ENCODE measurements at places on chromosomes 3 and 15.

GRCh38 chr3:99505646-99506269 is 132.6 kb upstream of the COL8A1 start:
- no peak for DNase-seq

GRCh38 chr3:127145266-127145665 is 47.7 kb upstream of the PRR23E start:
- DNase-seq: no peak

- DNase-seq: no peak
These were observed 26.4 kb upstream of the HGD start for GRCh38 chr3:120708408-120708807.

GRCh38 chr15:70271422-70272088 is 173.8 kb upstream of the TLE3 start:
- no peak for DNase-seq

DNA sequence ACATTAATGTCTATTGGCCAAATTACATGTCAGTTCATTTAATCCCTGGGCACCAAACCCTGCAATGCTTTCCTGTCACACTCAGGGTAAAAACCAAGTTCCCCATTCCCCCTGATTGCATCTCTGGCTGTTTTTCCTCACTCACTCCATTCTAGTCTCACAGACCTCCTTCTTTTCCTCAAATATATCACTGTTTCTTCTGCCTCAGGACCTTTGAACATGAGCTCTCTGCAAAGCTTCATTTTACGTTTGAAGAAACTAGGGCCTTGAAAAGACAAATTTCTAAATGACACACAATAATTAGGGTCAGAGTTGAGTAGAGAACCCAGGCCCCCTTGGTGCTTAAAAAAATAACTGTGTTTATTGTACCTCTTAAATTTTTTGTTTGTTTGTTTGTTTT is 230.6 kb downstream of the THRB start:
- no peak for DNase-seq

- no peak for DNase-seq
These were observed 54.8 kb downstream of the ZBTB38 start for GRCh38 chr3:141422961-141423582.

DNA sequence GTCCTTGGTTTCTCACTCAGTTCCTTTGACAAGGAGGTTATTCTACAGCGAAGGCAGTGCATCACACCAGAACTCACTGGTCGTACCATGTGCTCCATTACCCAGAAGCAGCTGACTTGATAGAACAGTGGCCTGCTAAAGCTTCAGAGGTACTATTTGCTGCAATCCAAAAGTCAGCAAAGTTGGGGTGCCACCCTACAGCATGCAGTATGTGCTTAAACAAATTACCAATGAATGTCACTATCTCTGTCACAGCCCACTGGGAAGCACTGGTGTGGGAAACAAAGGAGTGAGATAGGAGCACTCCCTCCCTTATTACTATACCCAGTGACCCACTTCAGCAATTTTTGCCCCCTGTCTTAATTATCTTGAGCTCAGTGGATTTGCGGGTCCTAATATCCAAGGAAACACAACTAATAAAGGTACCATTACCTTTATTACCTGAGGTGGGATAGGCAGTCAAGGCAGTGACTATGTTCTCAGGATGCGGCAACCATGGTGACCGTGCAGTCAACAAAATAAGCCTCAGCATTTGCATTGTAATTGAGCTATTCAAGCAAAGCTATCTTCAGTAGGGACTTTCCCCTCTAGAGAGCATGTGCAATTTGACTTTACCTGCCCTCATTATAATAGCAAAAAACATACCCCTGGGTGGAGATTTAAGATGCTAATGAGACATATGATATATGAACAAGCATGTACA is 199.4 kb downstream of the OCA2 start:
- DNase-seq: no peak

DNA sequence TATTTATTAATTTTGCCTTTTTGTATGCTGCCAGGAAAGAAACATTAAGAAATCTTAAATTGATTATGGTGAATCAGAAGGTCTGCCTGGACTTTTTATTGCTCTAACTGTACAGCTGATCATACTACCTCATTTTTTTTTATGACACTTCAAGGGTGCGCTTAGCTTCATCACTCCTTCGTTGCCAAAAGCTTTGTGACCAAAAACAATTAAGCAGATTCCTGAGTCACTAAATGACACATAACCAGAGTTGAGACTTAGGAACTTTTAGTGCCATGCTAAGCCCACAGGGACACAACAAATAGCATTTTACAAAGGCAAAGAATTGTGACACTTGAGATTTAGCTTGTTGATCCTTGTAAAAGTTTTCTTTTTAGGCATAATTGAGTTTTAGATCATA is 4.9 kb downstream of the ADIPOQ start:
- DNase-seq: no peak

- DNase-seq: no peak
These were observed 185.8 kb upstream of the UBE3A start for GRCh38 chr15:25624504-25625177.

DNA sequence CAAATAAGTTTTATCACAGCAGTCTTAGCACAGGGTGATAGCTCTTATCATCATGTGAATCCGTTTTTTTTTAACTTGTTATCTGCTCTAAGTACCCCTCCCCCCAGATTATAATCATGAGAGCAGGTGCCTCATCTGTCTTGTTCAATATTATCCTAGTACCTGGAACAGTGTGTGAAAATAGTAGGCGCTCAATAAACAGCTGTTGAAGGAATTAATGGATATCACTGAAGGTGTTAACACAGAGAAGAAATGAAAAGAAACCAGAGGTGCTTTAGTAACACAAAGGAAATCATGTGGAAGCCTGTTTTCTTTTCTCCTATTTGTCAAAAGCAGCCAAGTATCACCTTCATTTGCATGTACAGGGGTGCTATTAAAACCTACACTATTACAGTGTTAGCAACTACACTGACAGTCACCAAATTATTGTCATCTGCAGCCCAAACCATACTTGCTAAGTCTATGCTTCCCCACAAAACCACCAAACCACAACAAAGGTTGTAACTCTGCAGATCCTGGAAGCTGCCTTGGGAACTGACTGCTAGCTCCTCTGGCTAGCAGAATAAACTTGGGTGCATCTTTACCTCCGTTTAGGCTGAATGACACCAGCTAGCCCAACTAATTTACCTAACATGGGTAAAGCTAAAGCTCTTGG is 2.9 kb downstream of the XPC start:
- peak; percentile 33 for DNase-seq

DNA sequence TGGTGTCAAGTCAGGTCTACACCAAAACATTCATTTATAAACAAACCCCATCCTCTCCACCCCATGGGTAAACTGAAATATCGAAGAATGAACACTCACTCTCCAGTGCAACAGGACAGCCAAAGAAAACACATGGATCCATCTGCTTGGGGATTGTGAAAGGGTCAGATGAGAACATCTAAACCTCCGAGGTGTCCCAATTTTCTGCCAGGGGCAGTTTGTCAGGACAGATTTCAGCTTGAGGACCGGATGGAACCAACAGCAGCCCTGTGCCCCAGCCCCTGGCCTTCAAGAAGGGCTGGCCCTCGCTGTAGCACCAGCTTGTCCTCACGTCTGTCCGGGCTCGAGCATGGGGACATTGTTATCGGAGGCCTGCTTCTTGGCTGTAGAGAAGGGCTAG is 45.5 kb downstream of the PCSK6 start:
- DNase-seq: no peak

DNA sequence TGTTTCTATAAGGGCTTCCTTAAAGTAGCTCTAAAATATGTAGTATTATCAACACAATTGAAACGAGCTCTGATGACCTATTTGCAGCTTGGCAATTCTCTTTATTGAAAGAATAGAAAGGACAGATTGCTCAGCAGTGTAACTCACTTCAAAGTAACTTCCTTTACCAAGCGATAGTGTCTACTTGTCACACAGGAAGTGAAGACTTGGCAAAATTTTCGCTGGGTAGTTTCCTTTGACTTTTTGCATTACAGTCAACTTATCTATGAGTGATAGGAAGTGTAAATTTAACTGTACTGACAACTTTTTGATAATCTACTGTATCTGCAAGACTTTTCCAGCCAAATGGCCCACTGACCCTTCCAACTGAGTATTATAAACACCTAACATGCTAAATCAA is 22.8 kb downstream of the SLC9A9 start:
- no peak for DNase-seq

GRCh38 chr3:106943071-106943470 is 434.2 kb upstream of the CCDC54 start:
- no peak for DNase-seq

- no peak for DNase-seq
These were observed 14.4 kb downstream of the GOLGB1 start for GRCh38 chr3:121735047-121735696.

- no peak for DNase-seq
These were observed 154.5 kb upstream of the TBL1XR1 start for GRCh38 chr3:177351757-177352158.

GRCh38 chr15:88982946-88983342 is 69.8 kb upstream of the MFGE8 start:
- DNase-seq: no peak

- DNase-seq: no peak
These were observed 437.3 kb downstream of the TBL1XR1 start for GRCh38 chr3:176759815-176760506.

DNA sequence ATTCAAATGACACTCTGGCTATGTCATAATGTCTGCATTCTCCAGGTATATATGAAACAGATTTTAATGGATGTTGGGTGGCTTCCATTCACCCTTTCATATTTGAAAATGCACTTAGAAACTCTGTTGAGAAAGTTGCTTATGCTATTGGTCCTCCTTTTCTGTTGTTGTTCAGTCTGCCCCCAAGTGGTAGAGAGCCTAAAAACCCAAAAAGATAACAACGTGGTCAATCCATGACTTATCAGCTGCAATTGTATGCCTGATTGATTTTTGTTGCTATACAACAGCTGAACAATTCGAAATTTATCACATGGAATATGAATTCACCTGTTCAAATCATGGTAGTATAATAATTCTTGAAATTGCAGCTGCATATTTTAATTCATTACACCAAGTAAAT is 279.8 kb downstream of the ROBO2 start:
- DNase-seq: no peak

DNA sequence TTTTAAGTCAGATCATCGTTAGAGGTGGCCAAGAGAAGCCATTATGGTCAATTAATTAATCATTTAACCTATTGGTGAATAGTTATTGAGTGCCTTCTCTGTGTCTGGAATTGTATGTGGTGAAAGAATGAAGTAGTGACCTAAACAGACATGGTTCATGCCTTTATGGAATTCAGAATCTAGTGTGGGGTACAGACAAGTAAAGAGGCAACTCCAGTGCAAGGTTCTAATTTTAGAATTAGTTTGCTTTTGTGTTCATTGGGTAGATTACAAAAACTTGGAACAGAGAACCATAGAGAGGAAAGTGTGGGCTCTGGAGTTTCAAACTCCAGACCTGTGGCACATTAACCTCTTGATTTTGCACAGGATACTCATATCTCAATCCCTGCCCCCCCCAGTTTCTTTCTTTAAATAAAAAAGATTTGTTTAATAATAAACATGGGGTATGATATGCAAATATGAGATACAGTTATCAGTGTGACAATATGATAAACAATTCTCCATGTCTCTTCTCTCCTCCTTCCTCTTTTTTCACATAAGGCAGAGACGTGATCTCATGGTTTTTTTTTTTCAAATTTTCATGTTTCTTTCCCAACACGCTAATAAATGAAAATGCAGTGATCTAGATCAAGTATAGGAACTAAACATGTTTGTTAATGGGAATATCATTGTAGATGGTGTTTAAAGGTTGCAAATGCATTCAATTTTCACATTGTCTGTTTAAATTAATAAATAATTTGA is 117.9 kb downstream of the MITF start:
- no peak for DNase-seq

GRCh38 chr3:164018500-164018899 is 1059.8 kb downstream of the SI start:
- no peak for DNase-seq

DNA sequence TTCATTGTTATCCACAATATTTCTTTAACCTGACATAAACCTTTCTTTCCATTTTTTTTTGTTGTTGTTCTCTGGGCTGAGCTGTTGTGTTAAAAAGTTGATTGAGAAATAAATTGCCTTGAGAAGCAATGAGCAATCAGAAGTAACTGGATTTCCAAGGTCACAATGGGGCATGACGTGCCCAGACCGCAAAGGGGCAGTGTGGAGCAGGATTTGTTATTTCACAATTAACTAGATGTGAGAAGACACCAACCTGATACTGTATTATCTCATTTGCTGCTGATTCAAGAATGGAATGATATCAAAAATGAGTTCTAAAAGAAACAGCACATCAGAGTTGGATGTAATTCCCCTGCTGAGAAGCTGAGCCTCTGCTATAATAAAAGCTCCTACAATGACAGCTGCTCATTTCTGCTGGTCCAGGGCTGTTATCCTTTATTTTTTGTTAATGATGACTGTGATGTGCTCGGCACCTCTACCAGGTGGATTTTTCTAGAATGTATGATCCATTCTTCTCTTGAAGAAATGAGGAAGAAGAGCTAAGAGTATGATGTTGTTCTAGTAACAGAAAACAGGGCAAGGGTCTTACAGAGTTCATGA is 28.1 kb downstream of the CPNE4 start:
- DNase-seq: no peak

GRCh38 chr3:121431726-121432517 is 113.9 kb downstream of the POLQ start:
- DNase-seq: peak; percentile 13

DNA sequence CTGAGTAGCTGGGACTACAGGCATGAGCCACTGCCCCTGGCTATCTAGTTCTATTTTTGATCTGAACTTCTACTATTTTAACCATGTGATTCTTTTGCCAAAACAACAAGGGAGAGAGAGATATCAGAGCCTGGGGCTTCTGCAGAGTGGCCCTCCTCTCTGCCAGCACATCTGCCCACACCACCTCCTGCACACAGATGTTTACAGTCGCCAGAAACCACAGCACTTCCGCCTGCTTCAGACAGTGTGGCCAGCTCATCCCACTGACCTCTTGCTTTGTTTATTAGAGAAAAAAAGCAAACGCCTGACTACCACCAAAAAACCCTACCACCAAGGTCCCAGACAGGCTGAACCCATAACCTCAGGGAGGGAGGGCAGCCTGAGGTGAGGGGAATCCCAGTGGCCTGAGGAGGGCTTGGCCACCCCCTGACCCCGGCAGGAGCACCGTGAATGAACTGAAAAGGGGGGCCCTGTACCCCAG is 85.9 kb upstream of the ABHD2 start:
- DNase-seq: no peak

DNA sequence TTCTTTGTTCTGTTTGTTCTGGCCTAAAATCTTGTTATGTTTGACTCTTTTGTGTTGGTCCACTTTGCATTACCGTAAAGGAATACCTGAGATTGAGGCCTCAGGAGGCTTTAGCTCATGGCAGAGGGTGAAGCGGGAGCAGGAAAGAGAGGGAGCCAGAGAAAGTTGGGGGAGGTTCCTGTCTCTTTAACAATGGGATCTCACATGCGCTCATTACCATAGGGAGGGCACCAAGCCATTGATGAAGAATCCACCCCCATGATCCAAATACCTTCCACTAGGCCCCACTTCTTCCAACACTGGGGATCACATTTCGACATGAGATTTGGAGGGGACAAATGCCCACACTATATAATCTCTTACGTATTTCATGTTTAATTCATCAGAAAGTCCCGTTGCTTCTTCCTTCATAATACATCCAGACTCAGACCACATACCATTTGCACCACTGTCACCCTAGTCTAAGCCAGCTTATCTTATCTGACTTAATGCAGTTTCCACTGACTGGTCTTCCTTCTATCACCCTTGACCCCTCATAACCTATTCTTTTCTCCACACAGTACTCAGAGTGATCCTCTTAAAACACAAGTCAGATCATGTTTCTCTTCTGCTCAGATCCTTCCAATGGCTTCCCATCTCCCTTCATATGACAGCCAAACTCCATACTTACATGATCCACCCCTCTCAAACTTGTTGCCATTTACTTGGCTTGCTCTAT is 13.5 kb downstream of the KBTBD8 start:
- DNase-seq: no peak

GRCh38 chr3:98793971-98794370 is 30.8 kb downstream of the ST3GAL6 start:
- DNase-seq: no peak
